Smooth muscle cell of trachea (primary cell): ENCODE measurements at places on chromosomes 6 and 20. TPM values are rescaled to one million over a fixed set of nuclear protein-coding genes. Genes with fewer than 3 reads are reported as not detected.

Gene LIN28B
- total RNA-seq, result not detected in 2 replicates

Gene EGFL8
- 0.66 and 1.9 TPM in 2 replicates for total RNA-seq

Gene RHAG
- not detected in 2 replicates for total RNA-seq

Gene WFDC10B
- total RNA-seq, result not detected in 2 replicates

Gene COL10A1
- 5.2 and 9.9 TPM in 2 replicates for total RNA-seq

Gene SLC17A5
- 38.4 and 38.5 TPM in 2 replicates for total RNA-seq

Gene EPPIN
- total RNA-seq, result not detected in 2 replicates

Gene SIRPB1
- 0.29 and 1.2 TPM in 2 replicates for total RNA-seq

Gene RNF217
- total RNA-seq, result 10.9 and 14.0 TPM in 2 replicates

Gene ZBP1
- not detected in 2 replicates for total RNA-seq

Gene TFAP2B
- not detected in 2 replicates for total RNA-seq
